ENCODE measurements at places on chromosomes 7 and 10.

GRCh38 chr10:95360122-95360714 lies 69.4 kb upstream of the PDLIM1 start:
- no peak for DNase-seq

GRCh38 chr10:125000366-125001312 lies 58.7 kb downstream of the ZRANB1 start:
- no peak for DNase-seq

DNA sequence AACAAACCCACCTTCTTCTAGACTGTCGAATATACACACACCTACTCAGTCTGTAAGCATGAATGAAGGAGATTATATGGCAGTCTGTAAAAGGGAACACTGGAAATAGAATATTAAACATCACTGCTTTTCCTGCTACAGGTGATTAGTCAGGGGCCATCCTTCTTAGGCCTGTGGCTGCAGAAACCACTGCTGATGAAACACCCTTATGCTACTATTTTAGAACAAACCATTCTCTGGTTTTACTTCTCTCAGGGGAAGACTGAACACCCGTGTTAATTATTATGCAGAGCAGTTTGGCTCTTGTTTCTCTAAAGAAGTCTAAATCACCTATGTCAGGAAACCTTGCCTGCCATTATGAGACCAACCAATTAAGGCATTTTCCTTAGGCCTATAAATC lies 351.1 kb upstream of the KLF6 start:
- DNase-seq = no peak

GRCh38 chr10:117373823-117374505 lies 1.3 kb downstream of the PDZD8 start:
- peak; percentile 48 for DNase-seq

GRCh38 chr7:56007167-56007652 lies 42.8 kb downstream of the NIPSNAP2 start:
- DNase-seq = no peak

DNA sequence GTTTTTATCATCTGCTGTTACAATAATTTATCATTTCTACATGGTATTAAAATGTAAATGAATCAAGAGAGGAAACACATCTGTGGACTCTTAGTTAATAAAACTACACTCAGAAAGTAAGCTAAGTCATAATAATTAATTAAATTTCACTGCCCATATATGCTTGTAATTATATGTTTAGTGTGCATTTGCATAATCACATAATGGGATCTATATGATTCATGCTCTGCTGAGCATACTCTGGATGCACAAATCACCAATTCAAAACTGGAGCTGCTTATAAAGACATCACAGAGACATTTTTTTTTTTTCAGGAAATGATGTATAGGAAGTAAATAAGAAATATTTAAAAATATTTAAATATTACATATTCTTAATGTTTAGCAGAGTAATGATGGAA lies 151.6 kb upstream of the STEAP4 start:
- DNase-seq = no peak

GRCh38 chr7:151652111-151652510 lies 132.4 kb upstream of the RHEB start:
- no peak for DNase-seq

- no peak for DNase-seq
Measured at GRCh38 chr7:148702876-148703670, 4.4 kb downstream of the CUL1 start.

DNA sequence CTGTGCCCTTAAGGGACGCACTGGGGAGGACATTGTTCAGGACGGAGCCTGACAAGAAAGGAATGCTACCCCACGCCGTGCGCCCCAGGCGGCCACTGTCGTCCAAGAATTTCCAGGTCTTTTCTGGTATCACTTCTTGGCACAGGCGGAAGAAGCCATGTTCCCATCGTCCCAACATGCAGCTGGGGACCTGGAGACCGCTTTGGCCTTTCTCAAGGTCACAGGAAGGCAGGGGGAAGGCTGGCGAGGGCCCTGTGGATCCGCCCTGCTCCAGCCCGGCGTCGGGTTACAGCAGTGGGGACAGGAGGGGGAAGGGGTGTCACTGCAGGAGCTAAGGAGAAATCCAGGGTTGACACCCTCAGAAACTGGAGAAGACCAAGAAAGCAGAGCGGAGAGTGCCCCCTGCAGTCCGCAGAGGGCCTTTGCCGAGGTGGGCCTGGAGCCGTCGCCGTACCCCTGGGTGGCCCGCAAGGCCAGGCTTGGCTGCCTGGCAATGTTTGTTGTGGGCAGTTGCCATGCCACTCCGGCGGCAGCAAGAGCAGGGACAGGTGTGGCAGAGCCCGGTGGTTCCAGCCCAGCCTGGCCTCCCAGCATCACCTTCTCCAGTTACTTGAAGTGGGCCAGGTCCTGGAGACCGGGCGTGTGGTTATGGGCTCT lies 104.1 kb downstream of the LHPP start:
- no peak for DNase-seq

DNA sequence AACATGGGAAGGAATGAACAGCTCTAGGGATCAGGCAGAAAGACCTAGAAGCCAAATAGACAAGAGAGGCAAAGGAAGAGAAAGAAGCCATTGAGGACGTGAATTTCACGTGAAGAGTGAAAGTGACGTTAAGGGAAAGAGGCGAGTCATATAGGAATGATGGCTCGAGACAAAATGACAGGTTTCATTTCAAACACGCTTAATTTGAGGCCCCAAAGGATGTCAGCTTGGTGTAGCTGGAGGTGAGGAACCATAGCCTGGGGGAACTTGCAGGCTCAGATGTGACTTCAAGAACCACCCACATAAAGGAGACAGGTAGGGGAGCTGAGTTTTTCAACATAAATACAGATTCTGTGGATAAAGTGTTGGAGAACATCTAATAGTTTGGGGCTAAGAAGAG lies 84.3 kb upstream of the ATP6V0A4 start:
- DNase-seq = no peak

DNA sequence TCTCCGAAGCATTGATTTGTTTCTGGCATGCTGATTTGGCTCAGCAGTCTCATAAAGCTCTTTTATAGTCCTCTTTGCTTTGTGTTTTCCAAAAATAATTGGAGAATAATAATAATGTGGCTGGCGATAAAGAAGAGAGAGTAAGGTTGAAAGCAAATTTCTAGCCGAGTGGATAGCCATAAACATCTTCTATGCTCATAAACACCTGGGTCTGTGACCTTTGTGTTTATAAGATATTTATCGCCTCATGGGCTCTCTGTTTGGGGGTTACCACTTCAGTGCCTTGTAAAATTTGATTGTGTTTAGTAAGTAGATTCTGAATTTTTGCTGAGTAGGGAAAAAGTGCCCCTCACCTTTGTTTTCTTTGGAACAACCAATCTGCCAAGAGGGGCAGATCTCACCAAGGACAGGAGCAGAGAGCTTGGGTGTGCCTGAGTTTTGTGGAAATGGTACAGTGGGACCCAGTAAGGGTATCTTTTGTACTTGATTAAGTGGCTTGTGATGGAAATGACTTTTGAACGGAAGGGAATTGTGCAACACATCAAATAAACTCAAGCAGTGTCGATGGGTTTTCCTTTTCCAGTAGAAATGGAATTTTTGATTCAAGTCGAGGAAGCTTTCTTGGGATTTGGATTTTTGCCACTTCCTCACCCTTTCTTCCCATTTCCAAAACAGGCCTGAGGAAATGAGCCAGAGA lies 220.5 kb downstream of the AUTS2 start:
- no peak for DNase-seq

DNA sequence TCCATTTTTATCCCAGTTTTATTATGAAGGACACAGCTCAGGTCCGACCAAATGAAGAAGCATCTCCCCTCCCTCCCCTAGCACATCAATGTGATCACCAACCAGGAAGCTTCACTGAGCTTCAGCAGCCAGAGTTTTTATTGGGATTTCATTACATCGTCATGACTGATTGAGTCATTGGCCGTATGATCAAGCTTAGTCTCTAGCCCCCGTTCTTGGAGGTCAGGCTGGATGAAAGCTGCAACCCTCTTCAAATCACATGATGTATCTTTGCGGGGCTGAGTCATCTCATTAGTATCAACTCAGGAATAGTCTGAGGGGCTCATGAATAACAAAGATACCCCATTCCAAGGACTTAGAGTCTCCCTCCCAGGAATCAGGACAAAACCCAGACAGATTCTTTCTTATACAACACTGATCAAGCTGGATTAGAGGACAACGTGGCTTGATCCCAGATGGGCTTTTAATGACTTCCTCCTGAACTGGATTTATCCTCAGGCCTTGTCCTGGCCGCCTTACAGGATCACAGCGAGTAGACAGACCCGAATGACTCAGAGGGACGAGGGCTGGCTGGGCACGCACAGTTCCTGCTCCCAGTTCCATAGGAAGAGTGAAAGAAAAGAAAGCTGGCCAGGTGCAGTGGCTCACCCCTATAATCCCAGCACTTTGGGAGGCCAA lies 14.5 kb downstream of the LIMK1 start:
- no peak for DNase-seq

- DNase-seq = no peak
Measured at GRCh38 chr7:19061331-19061730, 56.1 kb downstream of the TWIST1 start.

- peak; percentile 72 for DNase-seq
Measured at GRCh38 chr7:17021205-17021604, 139.4 kb upstream of the AGR3 start.

- peak; percentile 87 for DNase-seq
Measured at GRCh38 chr10:125048094-125048864, 106.4 kb downstream of the ZRANB1 start.

GRCh38 chr10:126844406-126844805 lies 60.8 kb upstream of the DOCK1 start:
- DNase-seq = no peak

GRCh38 chr7:36091874-36092176 lies 61.2 kb upstream of the EEPD1 start:
- no peak for DNase-seq

GRCh38 chr7:117766913-117767312 lies 106.3 kb downstream of the CTTNBP2 start:
- no peak for DNase-seq

GRCh38 chr7:157498657-157499056 lies 161.9 kb downstream of the DNAJB6 start:
- peak; percentile 29 for DNase-seq

DNA sequence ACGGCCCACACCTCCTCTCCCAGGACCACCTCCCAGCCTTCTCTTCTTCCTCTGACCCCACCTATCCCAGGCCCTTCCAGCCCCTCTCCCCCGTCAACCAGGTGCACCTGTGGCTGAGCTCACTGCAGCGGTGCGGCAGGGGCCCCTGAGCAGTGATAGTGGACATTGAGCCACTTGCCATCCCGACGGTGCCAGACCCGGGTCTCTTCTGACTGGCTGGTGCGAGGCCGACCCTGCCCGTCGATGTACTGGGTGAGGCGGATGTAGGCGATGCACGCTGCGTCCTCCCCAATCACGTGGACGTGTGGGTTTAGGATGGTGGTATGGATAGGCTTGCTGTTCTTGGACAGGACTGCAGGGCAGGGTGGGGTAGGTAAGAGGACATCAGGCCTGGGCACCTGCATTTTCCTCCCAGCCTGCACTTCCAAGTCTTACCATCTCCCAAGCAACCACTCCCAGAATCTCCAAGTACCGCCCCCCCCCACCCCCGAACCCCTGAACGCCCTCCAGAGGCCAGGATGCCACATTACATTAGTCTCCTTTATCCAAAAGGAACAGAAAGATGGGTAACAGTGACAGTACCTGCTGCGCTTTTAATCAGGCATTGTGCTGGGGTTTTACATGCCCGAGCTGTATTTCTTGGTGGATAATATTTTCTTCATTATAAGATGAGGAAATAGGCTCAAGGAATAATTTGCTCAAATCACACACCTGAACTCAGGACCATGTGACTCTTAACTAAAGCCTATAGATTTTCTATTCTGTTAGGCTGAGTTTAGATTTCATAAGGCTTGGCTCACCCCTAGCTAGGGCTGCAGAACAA lies 3.7 kb upstream of the NDST2 start:
- DNase-seq = no peak

DNA sequence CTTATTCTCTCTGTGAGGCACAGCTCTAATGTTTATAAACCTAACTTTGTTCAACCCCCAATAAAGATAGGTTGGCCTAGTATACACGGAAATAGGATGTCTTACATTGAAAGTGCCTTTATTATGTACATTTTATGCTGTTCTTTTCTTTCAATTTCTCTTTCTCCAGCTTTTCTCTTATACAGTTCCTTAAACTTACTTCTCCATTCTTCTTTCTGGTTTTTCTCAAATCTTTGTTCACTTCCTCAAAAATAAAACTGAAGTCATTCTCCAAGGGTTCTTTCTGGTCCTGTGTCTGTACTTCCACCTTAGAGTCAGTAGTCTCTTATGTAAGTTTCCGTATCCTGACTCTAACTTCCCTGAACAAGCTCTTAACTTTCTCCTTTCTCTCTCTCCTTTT lies 29.2 kb upstream of the NAMPT start:
- DNase-seq = no peak

DNA sequence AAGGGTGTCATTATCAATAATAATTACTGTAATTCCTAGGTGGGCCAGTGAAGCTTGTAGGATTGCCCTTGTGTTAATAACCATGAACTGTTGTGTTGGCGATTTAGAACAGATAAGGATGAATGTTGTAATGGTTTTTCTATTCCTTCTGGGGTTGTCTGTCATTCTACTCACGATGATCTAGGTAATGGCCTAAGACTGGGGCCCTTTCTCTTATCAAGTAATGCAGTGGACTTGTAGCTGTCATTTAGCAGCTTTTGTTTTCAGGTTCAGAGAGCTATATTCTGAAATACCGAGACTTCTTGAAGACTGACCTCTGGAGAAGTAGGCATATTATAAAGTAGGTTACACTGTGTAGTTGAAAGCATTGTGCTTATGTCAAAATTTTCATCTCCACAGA lies 110.2 kb downstream of the TAF3 start:
- DNase-seq = no peak

DNA sequence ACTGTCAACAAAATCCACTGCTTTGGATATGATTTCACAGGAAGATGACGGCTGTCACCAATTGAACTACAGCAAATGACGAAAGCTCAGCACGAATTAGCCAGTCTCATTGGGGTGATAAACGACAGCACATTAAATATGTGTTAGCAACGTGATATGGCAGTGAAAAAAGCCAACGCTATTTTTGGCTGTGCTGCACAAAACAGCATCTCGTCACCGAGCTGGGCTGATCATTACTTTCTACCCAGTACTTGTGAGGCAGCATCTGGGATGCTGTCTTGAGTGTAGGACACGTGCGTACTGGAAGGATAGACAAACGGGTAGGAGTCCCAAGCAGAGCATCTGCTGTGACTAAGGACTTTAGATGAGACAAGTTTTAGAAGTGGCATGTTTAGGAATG lies 138.3 kb downstream of the EXOC4 start:
- no peak for DNase-seq

- peak; percentile 4 for DNase-seq
Measured at GRCh38 chr10:123645615-123646014, 20.5 kb upstream of the GPR26 start.

GRCh38 chr7:50331564-50332208 lies 27.2 kb downstream of the IKZF1 start:
- DNase-seq = no peak

DNA sequence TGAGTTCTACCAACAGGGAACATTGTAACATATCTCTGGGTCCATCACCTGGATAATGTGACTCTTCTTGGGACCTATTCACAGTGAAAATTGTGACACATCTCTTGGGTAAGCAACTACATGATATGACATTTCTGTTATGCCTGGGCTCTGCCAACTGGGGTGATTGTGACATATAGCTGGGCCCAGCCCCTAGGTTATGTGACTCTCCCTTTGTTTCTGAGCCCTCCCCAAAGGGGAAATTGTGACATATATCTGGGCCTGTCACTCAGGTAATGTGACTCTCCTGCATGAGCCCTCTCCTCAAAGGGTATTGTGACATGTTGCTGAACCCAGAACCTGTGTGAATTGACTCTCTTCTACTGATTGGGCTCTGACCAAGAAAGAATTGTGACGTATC lies 22.4 kb upstream of the ZNF107 start:
- no peak for DNase-seq

- no peak for DNase-seq
Measured at GRCh38 chr7:134900166-134900982, 85.9 kb upstream of the AGBL3 start.
